NCI-H460 (cell line): ENCODE measurements at places on chromosomes 7 and 10.
A peak's percentile ranks its signal among the peaks of the same experiment; 100 is the strongest.

GRCh38 chr10:48455055-48455391, 148.5 kb downstream of the MAPK8 start:
- no peak for DNase-seq

- no peak for DNase-seq
Observed at GRCh38 chr7:26141077-26141476, 10.9 kb upstream of the NFE2L3 start.

- no peak for DNase-seq
Observed at GRCh38 chr10:49661140-49661856, 18.2 kb upstream of the C10orf53 start.

DNA sequence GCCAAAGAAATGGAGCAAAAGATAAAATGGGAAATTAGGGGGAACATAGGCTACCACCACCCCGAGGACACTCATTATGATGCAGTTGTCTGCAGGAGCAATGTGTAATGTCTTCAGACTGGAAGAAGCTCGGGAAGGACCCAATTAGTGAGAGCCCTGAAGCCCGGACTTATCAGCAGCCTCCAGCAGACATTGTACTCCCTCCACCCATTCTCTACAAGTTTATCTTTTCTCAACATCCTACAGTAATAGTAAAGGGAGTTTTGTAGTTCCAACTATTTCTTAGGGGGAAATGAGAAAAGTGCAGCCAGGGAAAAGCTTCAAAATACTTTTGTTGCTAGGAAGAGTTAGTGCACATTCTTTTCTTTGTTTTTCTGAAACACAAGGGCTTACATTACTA, 657.3 kb upstream of the COBL start:
- no peak for DNase-seq

GRCh38 chr7:132450696-132451095, 125.6 kb downstream of the PLXNA4 start:
- no peak for DNase-seq

DNA sequence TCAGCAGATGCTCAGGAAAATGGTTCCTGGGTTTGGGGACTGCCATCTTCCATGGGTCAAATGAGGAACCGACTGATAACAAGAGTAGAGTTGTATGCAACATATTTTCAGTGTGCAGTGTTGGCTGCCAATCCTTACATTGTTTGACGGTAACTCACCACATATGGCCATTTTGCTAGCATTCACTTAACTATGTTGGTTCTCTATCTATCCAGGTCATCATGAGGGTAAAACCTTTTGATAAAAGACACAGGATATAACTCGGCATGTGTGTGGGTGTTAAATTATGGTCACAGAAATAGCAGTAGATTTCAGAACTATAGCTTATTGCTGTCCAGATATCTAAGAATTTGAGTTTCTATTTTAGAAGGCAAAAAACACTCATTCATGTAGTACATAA, 140.7 kb upstream of the AOAH start:
- no peak for DNase-seq

- no peak for DNase-seq
Observed at GRCh38 chr10:60123668-60124067, 217.3 kb upstream of the CCDC6 start.

DNA sequence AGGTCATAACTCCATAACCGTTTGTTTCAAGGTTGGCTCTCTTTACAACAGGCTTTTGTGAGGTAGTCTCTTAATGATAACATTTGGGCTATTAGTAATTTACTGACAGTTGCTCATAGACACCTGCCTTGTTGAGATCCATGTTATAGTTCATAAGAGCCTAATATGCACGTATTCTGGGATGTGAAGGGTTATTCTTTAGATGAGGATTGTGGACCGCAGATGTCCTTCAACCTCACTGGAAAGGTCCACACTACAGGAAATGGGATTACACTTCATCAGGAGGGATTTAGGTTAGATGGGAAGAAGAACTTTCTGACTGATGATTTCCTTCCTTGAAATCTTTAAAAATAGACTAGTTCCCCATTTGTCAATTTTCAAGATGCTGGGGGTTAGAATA, 62.8 kb downstream of the SAMD9 start:
- no peak for DNase-seq

GRCh38 chr7:96235281-96235680, 86.6 kb downstream of the SLC25A13 start:
- no peak for DNase-seq

GRCh38 chr10:10256860-10257259, 760.8 kb upstream of the CELF2 start:
- DNase-seq = no peak

- DNase-seq = no peak
Observed at GRCh38 chr10:47400786-47401185, 16.7 kb upstream of the ZNF488 start.

DNA sequence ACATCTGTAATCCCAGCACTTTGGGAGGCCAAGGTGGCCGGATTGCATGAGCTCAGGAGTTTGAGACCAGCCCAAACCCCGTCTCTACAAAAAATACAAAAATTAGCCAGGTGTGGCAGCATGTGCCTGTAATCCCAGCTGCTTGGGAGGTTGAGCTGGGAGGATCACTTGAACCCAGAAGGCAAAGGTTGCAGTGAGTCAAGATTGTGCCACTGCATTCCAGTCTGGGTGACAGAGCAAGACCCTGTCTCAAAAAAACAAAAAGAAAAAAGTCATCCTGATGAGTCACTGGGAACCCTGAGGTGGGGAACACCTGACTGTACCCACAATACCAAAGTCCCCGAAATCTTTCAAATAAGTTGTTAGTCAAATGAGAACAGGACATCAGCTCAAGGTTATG, 80.0 kb downstream of the NEBL start:
- DNase-seq = no peak

DNA sequence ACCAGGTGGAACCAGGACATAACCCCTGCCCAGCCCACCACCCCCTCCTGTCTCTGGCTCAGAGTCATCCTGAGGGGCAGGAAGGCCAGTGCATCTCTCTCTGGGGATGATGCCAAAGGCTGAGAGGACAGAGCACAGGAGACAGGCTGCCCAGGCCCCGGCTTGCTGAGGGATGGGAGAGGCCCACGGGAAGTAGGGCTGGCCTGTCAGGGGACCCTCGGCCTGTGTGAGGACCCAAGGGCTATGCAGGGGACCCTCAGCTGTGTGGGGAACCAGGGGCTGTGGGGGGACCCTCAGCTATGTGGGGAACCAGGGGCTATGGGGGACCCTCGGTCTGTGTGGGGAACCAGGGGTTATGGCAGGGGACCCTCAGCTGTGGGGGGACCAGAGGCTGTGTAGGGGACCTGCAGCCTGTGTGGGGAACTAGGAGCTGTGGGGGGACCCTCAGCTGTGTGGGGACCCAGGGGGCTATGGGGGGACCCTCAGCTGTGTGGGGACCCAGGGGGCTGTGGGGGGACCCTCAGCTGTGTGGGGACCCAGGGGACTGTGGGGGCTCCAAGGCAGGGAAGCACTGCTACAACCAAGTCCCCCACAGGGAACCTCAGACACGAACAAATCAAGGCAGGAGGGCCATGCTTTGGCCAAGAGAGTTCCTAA, 27.7 kb downstream of the EBF3 start:
- no peak for DNase-seq

DNA sequence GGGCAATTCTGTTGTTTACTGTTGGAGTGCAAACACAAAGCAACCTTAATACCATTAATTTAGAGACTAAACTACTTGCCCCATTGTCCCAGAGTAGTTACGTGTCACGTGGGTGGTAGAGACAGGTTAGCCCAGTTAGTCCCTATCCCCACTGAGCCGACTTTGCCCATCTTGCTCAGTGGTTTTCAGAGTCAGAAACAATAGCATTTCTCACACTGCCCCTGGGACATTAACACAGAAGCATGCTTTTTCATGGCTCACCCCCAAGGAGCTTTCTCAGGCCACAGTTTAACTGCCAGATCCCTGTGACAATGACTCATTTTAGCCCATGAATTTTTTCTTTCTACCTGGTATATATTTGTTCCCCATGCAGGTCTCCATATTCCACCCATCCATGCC, 271.0 kb downstream of the POU6F2 start:
- DNase-seq = no peak

DNA sequence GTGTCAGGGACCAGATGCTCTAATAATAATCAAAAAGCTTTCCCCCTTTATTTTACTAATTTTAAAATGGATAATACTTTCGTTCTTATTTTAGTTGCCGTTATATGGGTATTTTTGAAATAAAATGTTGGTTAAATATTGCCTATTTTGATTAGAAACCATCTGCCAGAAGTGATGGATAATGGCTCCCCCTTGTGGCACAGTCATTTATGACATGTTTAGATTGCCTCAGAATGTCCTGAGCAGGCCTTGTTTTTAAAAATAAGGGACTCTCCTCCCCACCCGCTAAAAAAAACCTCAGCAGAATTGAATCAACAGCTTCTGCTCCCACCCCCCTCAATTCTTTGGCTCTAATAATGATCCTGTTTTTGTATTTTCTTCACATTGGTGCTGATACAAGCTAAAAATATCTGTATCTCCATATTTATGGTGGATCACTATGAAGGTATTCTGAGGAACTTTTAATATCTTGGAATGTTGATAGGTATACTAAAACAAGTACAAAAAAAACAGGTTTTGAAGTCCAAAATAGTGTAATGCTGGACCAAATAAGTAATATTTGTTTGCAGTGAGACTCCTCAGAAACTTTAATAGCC, 38.8 kb downstream of the TMEM60 start:
- peak; percentile 64 for DNase-seq

DNA sequence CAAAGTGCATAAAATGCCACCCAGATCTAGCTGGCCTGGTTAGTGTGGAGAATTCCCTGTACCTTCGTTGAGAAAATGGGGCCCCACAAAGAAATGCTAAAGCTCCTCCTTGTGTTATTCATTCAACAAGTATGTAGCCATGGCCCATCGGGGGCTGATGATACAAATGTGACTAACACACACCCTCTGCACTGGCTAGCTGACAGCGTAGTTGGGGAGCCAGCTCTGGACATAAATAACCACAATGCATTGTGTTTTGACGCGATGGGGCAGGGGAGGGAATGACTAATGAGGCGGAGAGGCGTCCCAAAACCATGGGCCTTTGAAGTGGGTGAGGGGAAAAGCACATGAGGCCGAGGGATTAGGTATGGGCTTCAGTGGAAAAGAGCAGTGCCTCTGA, 28.2 kb upstream of the ASL start:
- DNase-seq = no peak

- DNase-seq = no peak
Observed at GRCh38 chr10:22317076-22317370, 835 bp downstream of the COMMD3 start.

GRCh38 chr10:16952610-16953009, 135.4 kb upstream of the RSU1 start:
- peak; percentile 14 for DNase-seq

- no peak for DNase-seq
Observed at GRCh38 chr7:107469929-107470328, at the start of gene GPR22. TSS of gene GPR22 (plus strand) at chr7:107470057. CDS start at chr7:107474061, 4,004 bp downstream.

- no peak for DNase-seq
Observed at GRCh38 chr10:89921403-89921802, 220.0 kb downstream of the KIF20B start.
